AG09319 (cell line): ENCODE measurements at places on chromosomes 13 and 19.

GRCh38 chr13:65292488-65292901, 1937.6 kb downstream of the PCDH9 start:
- DNase-seq: no peak

DNA sequence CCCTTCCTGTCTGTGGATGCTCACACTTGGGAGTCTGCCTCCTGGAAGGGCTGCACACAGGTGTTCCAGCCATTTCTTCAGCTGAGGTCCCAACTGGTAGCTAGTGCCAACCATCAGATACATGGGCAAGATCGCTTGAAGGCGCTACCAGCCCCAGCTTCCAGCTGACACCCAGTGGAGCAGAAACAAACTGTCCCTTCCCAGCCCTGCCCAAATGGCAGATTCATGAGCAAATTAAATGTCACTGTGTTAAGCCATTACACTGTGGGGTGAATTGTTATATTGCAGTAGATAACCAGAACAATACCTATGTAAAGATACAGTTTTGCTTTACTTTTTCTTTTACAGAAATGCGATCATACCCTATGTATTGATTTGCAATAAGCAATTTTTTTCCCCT, 17.6 kb downstream of the ING1 start:
- no peak for DNase-seq

GRCh38 chr13:28000567-28000966, 12.1 kb upstream of the URAD start:
- DNase-seq: no peak

DNA sequence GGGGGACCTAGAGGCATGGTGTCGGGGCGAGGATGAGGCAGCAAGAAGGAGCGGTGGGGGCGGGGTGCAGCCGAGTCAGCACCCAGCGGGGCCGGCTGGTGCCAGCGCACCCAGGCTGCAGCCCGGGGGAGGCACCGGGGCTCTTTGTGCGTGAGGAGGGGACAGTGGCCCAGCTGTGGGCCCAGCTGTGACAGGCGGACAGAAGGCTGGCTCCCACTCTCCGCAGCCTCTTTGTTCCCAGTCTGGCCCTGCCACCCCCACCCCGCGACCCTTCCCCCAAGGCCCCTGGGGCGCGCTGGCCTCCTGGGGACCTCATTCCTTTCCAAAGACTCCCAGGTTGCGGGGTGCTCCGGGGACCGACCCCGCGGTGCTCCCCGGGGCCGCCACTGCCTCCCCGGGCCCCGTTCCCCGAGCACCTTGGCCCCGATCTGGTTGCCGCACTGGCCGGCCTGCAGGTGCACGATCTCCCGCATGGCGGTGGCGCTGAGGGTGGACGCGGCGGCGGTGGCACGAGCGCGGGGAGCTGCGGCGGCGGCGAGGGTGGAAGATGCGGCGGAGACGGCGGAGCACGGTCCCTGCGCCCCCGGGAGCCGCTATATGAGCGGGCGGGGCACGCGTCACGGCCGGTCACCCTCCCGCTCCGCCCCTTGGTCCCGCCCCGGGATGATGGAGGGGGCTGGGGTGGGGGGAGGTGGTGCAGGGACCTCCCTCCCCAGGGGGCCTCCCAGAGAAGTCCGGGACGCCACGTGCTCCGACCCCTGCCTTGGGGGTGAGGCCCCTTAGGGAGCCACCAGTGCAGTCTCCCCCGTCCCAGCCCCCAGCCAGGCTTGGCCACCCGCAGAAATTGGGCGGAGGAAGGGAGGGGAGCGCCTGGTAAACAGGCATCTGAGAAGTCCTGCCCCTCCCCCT, at the start of gene TUBB4A:
TSS of gene TUBB4A (minus strand) at position 570 of the 909 bp plus-strand sequence. CDS start at position 473, 97 bp downstream.
- DNase-seq: no peak
